ENCODE measurements at places on chromosomes 3 and 15. TPM values are rescaled to one million over a fixed set of nuclear protein-coding genes. Genes with fewer than 3 reads are reported as not detected.

DNA sequence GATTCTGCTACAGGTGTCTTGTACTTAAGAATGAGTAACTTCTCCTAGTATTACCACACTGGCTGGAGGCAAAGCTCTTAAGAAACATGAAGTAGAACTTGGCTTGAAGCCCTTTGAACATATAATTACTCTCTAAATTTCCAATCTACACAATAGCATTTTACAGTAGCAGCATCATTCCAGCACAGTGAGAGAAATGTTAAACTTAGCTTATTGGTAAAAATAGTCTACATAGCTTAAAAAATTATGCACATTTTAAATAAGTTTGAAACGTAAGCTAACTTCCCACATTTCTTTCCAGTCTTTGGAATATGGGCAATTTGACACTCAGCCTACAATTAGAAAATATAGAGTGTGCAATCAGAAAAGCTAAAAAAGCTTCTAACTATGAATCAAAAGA lies 32.8 kb upstream of the TOP2B start:
- H3K36me3 ChIP-seq = no peaks in the 10 kb centered on the region
- DNase-seq = no peak
- no peaks in the 10 kb centered on the region for H3K4me1 ChIP-seq
- H3K27ac ChIP-seq = no peak overlapping the region

DNA sequence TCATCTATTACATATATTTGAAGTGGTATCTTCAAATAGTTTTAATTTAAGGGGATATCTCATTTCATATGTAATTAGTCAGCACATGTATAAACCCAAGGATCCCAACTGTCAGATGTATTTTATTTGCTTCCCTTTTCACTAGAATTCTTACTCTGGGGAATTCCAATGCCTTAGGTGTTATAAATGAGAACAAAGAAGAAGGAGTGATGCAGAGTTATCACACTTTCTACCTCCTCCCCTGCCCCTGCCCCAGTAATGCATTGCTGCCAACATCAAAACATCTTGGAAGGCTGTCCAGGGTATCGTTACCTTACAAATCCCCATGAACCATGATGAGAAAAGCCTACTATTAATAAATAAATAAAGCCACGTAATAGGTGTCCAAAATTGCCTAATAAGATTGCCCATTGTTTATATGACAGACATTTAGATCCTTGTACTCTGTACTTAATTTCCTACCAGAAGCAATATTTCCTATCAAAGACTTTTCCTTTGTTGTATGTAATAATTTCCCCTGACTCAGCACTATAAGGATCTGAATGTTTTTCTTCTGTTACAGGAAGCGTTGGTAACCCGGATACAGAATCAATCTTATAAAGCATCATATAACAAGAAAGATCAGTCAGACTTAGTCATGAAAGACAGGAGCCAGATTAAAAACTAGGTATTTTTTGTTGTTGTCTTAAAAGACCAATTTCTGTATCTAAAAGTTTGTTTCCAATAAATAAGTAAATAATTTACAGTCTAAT lies 38.8 kb downstream of the CBLB start:
- H3K27ac ChIP-seq = peak overlapping the region; percentile 18
- H3K4me3 ChIP-seq = no peak overlapping the region
- H3K4me1 ChIP-seq = peaks cover 40% of the 10 kb centered on the region
- peaks cover 4% of the 10 kb centered on the region for H3K36me3 ChIP-seq
- no peak for DNase-seq

Gene GOLGA8T
- total RNA-seq = not detected

Gene PPP1R14D
- not detected for total RNA-seq

Gene RHCG
- total RNA-seq = not detected

Gene SLC6A1
- total RNA-seq = not detected

Gene CPNE9
- total RNA-seq = not detected

DNA sequence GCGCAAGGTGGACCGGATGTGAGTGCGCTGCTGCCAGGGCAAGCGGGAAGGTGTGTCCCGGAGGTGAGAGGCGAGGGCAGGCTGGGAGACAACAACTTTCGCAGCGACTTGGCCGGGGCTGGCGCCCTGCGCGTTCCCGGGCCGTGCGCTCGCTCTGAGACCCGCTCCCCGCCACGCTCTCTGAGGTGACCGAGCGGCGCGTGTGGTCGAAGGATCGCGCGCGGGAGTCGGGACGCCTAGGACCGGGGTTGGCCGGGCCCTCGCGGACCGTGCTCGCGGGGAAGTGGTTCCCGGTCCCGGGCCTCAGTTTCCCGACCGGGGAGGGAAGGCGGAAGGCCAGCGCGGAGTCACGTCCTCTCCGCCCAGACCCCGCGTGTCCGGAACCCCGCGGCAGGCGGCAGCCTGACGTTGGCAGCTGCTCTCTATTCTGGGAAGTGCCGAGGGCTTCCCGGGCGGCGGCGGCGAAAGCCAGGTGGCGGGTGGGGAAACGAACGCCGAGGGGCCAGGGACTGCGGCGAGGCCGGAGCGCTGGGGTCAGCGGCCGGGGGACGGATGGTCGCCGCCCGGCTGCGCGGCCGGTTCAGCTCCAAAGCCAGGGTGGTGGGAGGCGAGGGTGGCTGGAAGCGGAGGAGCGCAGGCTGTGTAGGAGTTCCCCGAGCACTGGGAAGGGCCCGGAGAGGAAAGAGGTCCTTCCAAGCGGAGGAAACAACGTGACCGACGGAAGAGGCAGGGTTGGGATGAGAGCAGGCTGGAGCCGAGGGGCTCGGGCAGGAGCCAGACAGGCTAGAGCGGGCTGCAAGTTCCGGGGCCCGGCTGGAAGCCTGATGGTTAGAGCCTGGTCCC lies 1.0 kb upstream of the IGF2BP2 start:
- H3K4me3 ChIP-seq = no peak overlapping the region
- DNase-seq = no peak
- H3K27me3 ChIP-seq = peaks cover 24% of the 10 kb centered on the region
- no peaks in the 10 kb centered on the region for H3K36me3 ChIP-seq
- no peak overlapping the region for H3K27ac ChIP-seq

- H3K4me1 ChIP-seq = peaks cover 5% of the 10 kb centered on the region
- H3K27me3 ChIP-seq = no peaks in the 10 kb centered on the region
- H3K4me3 ChIP-seq = no peak overlapping the region
These were observed 81.6 kb upstream of the HERC1 start for GRCh38 chr15:63915209-63915872.

DNA sequence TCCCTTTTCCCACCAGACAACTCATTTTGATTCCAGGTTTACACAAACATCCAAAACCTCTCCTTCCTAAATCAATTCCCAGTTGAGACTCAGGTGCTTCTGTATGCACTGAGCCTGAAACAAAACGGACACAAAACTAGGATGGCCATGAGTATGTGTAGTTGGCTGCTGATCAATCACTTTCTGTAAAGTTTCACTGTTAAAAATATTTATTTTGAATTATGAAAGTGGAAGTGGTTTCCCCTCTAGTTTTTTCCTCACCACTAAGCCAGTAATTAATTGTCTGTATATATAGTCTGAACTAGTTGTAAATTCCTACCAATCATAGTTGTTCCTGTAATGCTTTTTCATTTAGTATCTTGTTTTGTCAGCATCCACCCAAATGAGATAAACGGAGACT lies 51.7 kb upstream of the TSPAN3 start:
- DNase-seq = peak; percentile 9
- no peak overlapping the region for H3K27ac ChIP-seq
- H3K27me3 ChIP-seq = no peaks in the 10 kb centered on the region
- peaks cover 12% of the 10 kb centered on the region for H3K4me1 ChIP-seq

DNA sequence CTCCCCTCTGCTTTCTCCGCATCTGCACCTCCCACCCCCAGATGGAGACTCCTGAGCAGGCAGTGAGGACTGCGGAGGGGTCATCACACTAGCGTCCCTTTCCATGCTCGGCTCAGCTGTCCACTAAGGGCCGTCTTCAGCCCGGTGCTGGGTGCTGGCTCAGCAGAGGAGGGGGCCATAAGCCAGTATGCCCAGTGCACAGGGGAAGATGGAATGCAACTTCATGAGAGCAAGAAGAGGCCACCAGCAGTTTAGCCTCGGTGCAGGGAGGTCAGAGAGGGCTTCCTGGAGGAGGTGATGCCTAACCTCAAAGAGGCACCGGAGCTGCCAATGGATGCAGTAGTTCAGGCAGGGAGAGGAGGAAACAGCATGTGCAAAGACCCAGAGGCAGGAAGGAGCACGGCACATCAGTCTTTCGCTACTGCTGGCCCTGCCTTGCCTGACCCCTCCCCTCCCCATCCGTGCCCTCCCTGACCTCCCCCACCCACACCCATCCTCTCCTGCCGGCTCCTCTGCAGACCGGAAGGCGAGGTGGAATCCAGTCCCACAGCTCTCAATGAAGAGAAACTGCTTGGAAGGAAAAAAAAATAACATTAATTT lies 15.2 kb upstream of the PLXND1 start:
- no peaks in the 10 kb centered on the region for H3K27me3 ChIP-seq
- no peak overlapping the region for H3K27ac ChIP-seq
- H3K4me3 ChIP-seq = no peak overlapping the region
- no peaks in the 10 kb centered on the region for H3K36me3 ChIP-seq

DNA sequence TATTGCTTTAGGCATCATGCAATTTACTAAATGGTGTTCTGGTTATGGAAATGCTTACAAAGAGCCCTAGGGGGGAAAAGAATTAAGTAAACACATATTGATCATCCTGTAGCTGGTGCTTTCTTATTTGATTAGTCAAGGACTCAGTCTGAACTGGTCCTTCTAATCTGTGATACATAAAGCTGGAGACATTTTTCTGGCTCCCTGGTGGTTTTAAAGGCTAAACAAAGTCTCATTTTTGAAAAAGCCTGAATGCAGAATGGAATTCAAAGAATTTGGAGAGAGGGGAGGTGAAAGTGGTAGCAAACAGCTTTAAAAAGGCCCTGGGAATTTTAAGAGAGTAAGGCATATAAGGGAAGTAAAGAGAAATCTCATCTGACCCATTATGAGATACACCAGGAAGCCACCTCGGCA lies 149.7 kb downstream of the RBMS3 start:
- no peak overlapping the region for H3K4me3 ChIP-seq
- DNase-seq = no peak
- no peak overlapping the region for H3K27ac ChIP-seq
- no peaks in the 10 kb centered on the region for H3K4me1 ChIP-seq

- DNase-seq = no peak
- H3K36me3 ChIP-seq = no peaks in the 10 kb centered on the region
- H3K4me1 ChIP-seq = no peaks in the 10 kb centered on the region
- H3K4me3 ChIP-seq = no peak overlapping the region
- H3K27ac ChIP-seq = no peak overlapping the region
These were observed 207.9 kb upstream of the CDIN1 start for GRCh38 chr15:36371509-36371908.

Gene PML
- 95.5 TPM for total RNA-seq

DNA sequence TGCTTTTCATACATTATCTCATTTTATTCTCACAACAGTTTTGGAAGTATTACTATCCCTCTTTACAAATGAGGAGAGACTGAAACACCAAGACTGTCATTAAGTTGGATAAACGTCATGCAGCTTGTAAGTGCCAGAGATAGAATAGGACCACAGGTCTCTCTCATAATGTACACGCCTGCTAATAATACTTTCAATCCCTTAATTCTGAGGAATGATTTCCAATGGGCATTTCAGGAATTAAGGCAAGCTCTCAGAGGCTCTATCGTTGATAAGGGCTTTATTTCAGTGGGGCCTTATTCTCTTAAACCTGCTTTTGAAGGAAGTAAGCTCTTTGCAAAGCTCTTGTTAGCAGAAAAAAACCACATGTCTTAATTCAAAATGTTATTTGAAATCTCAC lies 229.1 kb downstream of the NFKBIZ start:
- no peak for DNase-seq
- H3K4me3 ChIP-seq = no peak overlapping the region
- no peak overlapping the region for H3K27ac ChIP-seq
- H3K27me3 ChIP-seq = no peaks in the 10 kb centered on the region
- H3K36me3 ChIP-seq = no peaks in the 10 kb centered on the region

- peaks cover 10% of the 10 kb centered on the region for H3K36me3 ChIP-seq
- peak overlapping the region; percentile 27 for H3K27ac ChIP-seq
- H3K27me3 ChIP-seq = no peaks in the 10 kb centered on the region
These were observed 39.6 kb downstream of the KLF13 start for GRCh38 chr15:31366169-31366734.

- H3K4me1 ChIP-seq = peaks cover 16% of the 10 kb centered on the region
- DNase-seq = no peak
- no peaks in the 10 kb centered on the region for H3K36me3 ChIP-seq
- H3K27me3 ChIP-seq = peaks cover 15% of the 10 kb centered on the region
These were observed 2.2 kb downstream of the SMAD6 start for GRCh38 chr15:66704019-66704802.

GRCh38 chr3:128693696-128694095 lies 32.3 kb upstream of the RAB7A start:
- no peak overlapping the region for H3K4me3 ChIP-seq
- no peak for DNase-seq
- no peaks in the 10 kb centered on the region for H3K36me3 ChIP-seq
- no peaks in the 10 kb centered on the region for H3K4me1 ChIP-seq

Gene NR1D2
- total RNA-seq = 4.5 TPM

Gene WNT7A
- total RNA-seq = 0.08 TPM

DNA sequence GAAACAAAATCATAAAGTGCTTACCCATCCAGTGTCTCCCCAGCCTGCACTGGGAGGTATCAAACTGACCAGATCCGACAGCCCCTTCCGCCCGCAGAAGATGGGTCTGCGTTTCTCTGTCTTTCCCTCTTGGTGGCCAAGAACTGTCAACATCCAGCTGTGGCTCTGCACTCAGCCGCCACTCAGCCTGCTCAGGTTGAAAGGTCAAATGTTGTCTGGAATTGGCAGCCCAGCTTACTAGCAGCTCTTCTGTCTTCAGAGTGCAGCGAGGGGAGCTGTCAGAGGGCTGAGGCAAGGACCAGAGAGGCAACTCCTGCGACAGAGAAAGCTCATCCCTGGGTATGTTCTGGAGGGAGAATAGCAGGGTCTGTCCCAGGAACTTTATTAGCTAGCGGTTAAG lies 45.4 kb downstream of the GOLGA6L2 start:
- H3K27ac ChIP-seq = no peak overlapping the region
- H3K4me3 ChIP-seq = no peak overlapping the region

Gene HDC
- not detected for total RNA-seq

Gene MEX3B
- 0.90 TPM for total RNA-seq

DNA sequence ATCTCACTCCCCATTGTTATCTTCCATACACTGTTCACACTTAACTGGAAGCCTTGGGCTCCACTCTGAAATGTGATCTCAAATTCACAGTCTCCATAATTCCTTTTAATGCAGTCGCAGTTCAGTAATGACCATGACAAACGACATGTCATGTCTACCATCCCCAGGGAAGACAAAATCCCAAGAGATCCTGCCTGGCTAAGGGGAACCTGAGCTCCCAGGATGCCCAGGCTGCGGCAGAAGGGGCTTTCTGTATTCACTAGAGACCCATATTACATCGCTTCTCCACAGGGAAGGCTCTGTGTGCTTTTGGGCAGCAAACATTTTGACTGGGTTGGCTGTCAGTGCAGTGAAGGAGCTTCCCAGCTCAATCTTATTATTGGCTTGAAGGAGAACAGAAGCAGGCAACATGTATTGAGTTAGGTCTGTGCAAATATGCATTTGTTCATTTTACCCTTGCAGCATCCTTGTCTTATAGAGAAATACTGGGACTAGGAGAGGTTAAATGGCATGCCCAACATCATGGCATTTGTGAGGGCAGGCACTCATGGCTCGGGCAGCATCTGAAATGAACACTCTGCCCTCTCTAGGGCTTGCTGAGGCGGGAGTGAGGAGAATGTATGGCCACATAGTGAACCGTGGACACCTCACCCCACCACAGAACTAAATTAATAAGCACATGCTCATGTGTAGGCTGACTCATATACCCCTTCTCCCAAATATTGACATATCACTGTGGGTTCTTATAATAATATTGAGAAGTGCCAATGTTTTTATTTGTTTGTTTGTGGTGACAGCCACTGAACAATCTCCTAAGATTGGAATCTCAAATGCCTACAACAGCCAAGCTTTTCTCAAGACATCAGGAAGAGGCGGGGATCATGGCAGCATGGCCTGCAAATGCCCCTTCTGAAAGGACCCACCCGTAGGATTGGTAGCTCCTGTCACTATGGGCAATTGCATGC lies 141.6 kb upstream of the FOXB1 start:
- DNase-seq = no peak
- no peak overlapping the region for H3K4me3 ChIP-seq
- H3K36me3 ChIP-seq = no peaks in the 10 kb centered on the region

Gene WDR76
- 43.0 TPM for total RNA-seq

Data from GM12878 (cell line).